ENCODE measurements at places on chromosomes 3 and 15.

GRCh38 chr3:170761103-170761502 lies 108.9 kb downstream of the RPL22L1 start:
- DNase-seq: no peak

DNA sequence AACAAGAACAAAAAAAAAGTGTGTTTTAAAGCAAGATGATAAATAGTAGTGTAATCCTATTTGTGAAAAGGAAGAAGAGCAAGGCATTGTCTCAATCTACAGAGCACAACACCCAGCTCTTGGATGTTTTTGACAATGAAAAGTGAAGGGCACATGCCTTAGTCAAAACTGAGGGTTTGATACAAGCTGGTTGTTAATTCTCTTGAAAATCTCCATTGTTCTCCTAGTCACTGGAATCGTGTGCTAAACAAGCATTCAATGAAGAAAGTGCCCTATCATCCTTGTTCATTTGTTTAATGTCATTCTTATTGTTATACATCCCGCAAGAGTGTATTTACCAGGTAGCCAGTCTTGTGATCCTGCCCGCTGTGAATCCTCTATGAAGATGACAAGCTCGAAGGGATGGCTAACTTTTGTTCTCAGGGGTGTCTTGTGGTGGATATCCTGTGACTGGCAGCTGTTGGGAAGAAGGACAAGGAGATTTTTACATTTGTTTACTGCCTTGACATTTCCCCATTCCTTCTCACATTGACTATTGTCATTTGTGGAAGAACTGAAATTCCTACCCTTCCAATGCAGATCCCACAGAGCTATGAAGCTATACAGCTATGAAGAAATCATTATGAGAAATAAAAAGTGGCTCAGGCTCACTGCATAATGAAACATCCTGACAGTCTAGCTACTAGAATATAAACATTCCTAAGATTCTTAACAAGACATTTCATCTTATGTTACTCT lies 175.9 kb downstream of the VGLL3 start:
- no peak for DNase-seq

GRCh38 chr3:62161371-62161770 lies 212.0 kb downstream of the FEZF2 start:
- DNase-seq: no peak

DNA sequence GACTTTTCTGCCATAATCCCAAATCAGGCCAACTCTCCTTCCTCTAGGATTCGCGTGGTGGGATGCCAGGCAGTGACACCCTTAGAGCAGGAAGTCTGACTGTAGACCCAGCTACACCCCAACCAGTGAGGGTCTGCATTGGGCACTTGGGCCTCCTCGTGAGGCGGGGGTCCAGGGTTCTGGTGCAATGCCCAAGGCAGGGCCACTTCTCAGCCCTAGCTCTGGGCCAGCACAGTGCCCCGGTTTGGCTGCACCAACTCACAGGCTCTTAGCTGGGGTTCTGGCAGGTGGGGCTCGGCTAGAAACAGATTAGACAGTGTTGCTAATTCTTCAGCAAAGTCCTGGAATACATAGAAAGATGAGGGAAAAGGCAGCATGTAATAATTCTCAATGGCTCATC lies 12.7 kb downstream of the CDAN1 start:
- DNase-seq: no peak

GRCh38 chr3:122646146-122646988 lies 34.3 kb upstream of the PARP14 start:
- DNase-seq: no peak

DNA sequence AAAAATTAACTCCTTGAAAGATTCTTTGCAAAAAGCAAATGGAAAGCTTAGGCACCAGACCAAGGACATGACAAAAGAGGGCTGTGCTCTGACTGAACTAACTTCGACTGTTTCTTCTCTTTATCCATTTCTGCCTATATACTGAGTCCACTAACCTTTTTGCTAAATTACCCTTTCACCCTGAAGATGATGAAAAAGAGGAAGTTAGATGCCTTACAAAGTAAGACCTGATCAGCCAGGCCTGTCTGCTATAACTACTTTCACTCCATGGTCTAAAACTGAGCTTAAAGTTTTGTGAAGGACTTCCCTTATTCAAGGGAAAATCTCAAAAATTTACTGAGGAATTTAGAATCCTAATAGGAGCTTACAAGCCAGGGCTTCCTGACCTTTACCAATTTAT lies 6.2 kb upstream of the IGSF10 start:
- no peak for DNase-seq

DNA sequence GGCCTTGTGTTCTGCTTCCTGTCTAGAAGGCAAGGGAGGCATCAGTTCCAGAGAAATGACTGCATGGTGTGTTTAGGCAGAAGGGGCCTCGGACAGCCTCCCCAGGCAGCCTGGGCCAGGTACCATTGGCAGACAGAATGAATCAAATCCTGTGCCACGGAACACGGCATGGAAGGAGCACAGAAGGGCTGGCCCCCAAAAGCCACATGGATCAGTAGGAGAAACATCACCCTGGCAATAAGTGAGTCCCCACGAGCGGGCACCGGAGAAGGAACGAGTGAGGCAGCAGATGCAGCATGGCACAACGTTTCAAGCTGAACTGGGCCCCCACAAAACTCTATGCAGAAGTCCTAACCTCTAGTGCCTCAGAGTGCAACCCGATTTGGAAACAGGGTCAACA lies 223.2 kb downstream of the ADAMTS17 start:
- DNase-seq: no peak

DNA sequence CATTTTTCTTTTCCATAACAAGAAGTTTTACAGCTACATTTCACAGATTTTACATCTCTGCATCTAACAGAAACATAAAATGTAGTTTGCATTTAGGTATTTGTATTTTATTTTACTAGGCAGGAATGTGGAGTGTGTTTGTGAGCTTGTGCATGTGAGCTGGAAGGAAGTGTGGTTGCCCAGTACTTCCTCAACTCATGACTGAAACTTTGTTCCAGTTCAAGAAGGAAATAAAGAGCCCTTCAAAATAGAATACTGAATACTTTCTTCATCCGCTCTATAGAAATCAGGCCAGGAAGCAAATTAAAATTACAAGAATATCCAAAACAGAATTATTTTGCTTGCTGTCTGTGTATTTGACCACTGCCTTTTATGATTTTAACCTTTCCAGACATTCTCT lies 81.3 kb downstream of the CHL1 start:
- DNase-seq: no peak

DNA sequence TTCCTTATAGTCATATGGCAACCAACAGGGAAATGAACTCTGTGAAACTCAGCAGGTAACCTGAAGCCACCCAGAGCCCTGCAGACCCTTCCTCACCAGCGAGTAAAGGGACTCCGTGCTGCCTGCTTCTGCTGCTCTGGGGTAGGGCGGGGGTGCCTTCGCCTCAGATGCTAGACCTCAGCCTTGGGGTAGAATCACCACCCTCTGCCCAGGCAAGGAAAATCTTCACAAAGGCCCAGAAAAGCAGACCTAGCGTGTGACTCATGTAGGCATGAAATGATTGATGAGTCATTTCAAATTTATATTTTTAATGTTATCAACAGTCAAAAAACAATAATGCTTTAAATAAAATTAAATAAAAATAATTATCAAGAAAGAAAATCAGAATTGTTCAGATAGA lies 6.6 kb downstream of the STIMATE start:
- no peak for DNase-seq

DNA sequence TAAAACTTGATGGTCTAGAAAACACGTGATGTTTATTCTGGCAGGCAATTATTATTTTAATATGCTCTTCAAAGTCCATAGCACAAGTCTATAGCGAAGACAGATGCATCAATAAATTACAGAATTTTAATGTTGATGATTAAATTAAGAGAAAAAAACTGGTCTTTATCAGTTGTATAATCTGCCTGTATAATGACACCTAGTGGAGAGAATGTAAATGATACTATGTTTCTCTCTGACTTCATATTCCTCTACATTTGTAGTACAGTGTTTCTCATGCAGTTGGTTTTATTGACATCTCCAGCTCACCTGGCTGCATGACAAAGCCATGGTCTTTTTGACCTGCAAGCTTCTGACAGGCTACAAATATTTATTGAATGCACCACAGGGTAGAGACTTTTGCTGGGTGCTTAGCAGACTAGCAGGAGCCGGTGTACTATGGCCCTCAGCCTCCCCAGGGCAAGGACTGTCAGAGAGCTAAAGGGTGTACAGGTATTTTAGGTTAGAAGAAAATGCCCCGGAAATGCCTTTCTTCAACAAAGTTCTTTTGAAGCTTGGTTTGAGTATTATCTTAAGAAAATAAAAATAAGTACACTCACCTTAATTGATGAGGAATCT lies 289.9 kb downstream of the GAP43 start:
- no peak for DNase-seq

- no peak for DNase-seq
Observed at GRCh38 chr15:99239545-99240198, 9.7 kb downstream of the TTC23 start.

DNA sequence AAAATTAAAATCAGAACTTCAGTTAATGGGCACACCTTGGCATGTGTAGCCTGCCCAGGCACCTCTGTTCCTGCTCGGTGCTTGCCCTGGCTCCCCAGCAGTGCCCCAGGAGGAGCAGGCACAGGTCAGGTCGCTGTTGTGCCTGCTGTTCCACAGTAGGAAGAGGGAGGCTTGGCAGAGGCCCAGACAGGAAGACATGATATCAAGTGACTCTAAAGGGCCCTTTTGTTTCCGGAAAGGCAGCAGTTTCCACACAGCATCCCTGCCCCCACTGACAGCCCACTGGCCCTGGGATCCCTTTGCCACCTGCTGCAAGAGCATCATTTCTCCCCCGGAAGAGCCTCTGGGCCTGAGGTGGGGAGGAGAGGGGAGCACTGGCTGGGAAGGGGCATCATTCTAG lies 40.5 kb upstream of the HES1 start:
- peak; percentile 39 for DNase-seq

DNA sequence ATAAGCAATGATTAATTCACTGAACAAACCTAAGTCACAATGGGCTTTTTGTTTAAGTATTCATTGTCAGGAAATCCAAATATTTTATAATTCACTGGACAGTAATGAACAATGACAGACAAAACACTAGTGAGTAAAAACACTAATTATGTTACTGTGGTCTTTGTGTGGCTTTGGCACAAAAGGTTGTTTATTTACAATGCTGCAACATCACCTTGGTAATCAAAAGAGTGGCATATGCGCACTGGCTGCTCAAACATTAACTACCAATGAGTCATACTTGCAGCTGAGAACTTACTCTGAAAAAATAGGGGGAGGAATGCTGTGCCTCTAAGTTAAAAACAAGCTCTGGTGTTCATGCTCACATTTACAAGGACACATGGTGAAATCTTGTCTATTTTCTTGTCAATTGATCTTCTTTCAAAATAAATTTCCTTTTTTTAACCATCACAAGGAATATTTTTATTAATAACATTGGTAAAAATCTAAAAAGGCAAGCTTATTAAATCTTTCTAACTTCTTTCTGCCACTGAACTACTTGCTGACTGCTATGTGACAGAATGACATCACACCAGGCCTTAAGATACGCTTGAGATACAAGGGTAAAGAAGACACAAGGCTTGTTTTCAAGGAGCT lies 85.2 kb upstream of the PPIB start:
- peak; percentile 34 for DNase-seq

GRCh38 chr15:82018201-82018600 lies 27.6 kb downstream of the MEX3B start:
- no peak for DNase-seq

DNA sequence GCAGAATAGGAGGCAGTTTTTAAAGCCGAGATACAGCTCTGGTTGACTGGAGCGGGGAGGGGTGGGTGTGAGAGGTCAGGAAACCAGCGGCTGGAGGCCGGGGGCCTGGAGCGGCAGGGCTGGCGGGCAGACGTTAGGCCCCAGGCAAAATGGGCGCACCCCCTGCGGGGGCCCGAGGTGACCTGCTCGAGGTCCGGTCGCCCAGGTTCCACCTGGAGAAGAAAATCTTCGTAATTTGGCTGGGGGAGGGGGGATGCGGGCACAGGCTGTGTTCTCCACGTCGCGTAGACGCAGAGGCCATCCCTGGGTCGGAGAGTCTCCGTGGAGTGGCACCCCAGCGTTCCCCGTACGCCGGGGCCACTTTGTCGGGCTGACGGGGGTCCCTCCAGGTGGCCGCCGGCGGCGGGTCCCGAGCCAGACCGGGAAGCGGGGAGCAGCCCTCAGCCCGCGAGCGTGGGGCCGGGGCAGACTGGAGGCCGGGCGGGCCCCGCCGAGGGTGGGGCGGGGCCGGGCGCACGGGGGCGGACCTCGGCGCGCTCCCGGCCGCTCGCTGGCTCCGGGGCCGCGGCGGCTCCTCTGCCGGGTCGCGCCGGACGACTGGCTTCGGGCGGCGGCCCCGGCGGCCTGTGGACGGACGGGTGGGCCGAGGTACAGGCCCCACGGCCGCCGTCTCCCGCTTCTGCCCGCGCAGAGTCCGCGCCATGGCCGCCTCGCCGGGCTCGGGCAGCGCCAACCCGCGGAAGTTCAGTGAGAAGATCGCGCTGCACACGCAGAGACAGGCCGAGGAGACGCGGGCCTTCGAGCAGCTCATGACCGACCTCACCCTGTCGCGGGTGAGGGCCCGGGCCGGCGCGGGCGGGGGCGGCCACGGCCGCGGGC lies at the start of gene CRTC3:
CRTC3 (plus strand) TSS at position 553 of the 879 bp plus-strand sequence; CDS start at position 702, 149 bp downstream.
- no peak for DNase-seq

DNA sequence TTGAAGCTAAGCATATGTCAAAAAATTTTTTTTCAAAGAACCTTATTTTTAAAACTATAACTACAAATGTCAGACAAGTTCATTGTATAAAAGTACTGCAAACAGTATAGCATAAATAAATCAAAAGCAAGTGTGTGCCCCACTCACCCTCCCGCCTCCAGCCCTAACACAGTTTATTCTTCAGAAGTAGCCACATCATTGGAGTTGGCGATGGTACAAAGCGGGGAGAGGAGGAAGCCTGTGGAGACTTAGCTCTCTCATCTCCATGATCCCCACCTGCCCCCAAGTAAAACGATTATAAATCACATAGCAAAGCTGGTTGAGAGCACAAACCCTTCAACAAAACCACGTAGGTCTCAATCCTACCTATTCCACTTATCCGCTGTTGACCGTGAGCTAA lies 33.6 kb downstream of the FOXP1 start:
- DNase-seq: no peak

DNA sequence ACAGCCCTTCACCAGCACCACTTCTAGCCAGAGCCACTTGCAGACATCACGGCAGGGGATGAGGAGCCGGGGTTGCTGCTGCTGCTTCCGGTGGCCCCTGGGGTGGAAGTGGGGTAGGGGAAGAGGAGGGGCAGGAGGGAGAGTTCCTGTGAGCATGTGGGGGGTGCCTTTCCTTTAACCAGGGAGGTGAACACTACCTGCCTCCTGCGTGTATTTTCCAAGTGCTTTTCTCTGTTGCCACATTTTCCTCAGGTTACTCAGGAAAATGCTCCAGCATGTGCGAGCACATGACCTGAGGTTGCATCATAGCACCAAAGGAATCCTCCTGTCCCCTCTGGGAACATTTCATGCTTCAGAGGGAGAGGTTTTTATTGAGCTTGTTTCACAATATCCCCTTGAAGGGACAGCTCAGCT lies 12.2 kb upstream of the SACM1L start:
- DNase-seq: no peak

DNA sequence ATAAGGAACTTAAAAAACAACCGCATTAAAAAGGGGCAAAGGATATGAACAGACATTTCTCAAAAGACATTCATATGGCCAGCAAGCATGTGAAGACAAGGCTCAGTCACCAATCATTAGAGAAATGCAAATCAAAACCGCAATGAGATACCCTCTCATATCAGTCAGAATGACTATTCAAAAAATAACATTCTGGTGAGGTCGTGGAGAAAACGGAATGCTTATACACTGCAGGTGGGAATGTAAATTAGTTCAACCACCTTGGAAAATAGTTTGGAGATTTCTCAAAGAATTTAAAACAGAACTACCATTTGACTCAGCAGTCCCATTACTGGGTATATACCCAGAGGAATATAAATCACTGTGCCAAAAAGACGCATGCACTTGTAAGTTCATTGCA lies 496.6 kb upstream of the SGO1 start:
- DNase-seq: no peak

GRCh38 chr3:30492322-30493192 lies 113.8 kb upstream of the TGFBR2 start:
- no peak for DNase-seq
